ENCODE measurements at places on chromosomes 1 and 21.

DNA sequence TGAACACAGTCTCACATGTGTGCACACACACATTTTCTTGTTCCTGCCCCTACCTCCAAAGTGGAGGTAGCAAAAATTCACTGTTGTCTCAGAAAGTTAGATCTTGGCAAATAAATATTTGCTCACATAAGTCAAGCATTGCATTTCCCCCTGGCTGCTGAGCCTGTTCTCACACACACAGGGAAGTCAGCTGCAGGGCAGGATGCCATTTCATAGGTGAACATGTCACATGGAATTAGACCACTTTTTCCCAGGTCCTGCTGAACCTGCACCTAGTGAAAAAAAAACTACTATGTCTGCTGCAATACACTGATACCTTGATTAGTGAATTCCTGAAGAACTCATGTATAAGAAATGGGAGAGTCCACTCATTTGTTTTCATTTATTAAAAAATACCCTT lies 5.3 kb upstream of the CD55 start:
- no peak for DNase-seq

DNA sequence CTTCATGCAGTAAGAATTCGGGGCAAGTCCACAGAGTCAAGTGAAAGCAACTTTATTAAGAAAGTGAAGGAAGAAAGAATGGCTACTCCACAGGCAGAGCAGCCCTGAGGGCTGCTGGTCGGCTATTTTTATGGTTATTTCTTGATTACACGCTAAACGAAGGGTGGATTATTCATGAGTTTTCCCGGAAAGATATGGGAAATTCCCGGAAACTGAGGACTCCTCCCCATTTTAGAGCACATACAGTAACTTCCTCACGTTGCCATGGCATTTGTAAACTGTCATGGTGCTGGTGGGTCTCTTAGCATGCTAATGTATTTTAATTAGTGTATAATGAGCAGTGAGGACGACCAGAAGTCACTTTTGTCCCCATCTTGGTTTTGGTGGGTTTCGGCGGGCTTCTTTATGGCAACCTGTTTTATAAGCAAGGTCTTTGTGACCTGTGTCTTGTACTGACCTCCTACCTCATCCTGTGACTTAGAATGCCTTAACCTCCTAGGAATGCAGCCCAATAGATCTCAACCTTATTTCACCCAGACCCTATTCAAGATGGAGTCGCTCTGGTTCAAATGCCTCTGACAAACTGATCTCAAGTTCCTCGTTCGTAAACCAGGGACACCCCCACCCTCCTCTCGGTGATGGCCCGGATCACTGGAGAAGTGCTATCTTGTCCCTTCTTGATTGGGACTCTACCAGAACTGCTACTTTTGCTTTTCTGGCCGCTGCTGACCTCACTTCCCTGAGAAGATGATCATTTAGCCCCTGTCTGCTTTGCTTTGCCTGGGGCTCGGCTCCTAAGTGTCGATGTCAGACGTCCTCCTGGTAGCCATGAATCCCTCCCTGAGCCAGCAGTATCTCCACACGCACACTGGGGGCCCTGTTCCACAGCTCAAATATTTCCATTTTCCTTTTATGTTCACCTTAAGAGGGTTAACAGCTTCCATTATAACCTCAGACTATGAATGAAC lies 48.8 kb downstream of the CLSTN1 start:
- DNase-seq, result no peak

GRCh38 chr1:40122855-40123254 lies 25.8 kb upstream of the PPT1 start:
- no peak for DNase-seq

DNA sequence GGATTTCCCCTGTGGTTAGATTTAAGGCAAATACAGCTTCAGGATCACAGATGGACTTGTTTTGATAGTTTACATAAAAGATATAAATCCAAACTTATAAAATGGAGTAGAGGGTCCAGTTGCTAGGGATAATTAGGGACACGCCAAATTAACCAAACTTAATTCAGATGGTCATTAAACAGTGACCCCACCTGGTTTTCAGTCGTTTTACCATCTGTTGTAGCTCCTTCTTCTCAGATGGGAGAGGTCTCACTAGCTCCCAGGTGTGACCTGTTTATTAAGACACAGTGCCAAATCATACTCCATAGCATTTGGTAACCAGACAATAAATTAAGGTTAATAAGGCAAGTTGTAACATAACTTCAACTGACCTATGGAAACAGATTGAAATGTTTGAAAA lies 8.1 kb upstream of the GADD45A start:
- DNase-seq, result no peak

DNA sequence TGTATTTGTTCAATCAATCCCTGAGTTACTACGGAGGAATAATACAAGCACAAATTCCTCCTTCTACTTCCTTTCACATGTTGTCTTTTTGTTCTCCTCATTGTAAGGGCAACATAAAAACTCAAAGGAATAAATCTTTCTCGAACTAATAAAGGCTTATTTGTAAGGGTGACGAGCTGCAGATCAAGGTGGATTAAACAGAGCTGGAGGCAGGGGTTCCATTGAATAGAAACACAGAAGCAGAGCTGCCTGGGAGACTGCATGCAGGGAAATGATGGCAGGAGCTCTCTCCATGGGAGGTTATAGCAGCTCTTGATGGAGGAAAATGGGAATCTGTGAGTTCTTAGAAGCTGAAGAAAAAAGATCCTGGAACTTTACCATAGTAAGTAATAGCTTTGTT lies 160.2 kb downstream of the CYYR1 start:
- no peak for DNase-seq

DNA sequence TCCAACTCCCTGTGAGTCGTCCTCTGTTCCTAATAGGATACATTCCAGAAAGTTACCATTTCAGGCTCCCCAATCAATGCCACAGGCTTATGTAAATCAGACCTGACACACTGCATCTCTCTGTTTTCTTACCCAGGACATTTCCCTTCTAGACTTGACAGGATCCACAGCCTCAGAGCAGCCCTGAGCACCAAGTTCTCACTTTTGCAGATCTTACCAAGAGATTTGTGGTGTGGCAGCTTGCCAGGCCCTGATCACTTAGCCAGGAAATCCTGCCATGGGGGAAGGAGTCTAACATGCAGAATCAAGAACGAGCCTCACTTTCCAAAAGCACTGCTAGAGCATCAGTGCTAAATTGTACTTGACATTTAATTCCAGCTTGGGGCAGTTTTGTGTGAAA lies 202.9 kb downstream of the TBX15 start:
- DNase-seq, result no peak

DNA sequence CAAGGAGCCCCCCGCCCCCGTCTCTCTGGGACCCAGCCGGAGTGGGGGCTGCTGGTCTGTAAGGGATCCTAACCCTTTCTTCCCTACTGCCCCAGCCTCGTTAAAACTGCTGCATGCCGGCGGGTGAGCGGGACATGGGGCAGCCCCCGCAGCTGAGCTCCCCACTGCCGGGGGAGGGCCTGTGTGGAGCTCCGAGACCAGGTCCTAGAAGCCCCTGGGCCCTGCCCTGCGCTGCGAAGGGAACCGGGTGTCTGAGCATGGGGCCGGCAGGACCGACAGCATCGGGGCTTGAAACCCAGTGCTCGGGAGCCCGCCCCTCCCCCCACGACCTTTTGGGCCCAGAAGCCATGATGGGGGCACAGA lies 9.2 kb upstream of the COL6A1 start:
- DNase-seq, result no peak

DNA sequence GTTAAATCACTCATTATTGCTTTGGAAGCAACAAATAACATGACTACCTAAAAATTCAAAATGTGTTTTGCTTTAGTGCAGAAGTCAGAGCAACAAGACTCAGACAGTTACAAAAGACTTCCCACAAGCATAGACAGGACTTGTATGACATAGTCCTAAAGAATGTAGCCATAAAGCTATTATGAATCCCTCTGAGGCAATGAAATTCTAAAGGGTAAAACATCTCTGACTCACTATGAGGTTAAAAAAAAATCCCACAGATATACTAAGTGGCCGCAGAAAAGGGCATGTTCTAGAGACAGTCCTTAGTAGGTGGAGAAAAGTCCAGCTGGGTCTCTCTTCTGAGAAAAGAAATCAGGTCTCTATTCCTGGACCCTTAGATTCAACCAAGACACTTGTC lies 4.9 kb downstream of the PRKAB2 start:
- DNase-seq, result no peak

DNA sequence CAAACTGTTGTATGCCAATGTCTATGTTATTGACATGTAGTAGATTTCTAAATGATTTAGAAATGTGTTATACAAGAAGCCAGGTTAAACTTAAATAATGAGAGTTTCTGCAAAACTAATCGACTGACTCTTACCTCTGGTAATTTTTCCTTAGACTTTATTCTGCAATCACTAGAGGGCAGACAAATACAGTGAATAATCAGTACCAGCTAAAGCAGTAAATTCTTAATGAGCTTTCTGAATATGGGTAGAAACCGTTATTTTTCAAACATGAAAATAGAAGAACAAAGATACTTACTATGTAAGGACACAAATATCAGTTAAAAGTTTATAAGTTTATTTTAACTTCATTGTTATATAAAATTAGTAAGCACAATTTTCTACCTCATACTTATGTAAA lies 97.9 kb upstream of the RGS1 start:
- DNase-seq, result peak; percentile 39

DNA sequence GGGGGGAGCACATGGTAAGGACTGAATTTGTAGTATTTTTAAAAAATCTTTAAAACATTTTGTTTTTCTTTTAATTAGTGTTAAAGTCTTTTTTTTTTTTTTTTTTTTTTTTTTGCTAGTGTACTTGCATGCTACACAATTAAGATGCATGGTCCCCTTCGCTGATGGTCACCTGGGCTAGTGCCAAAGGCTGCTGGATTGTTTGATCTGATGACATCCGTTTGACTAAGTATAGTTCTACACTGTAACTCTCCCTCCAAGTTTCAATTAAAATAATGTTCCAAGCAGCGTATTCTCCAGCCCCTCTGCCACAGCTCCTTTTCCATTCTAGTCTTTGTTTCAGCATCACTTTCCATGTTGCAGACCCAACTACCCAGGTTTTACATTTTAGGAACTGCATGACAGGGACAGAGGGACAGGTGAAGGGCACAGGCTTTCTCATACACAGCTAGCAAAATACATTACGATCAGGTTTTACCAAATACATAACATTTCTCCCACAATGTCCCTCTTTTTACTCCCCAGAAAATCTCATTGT lies 852 bp upstream of the RAVER2 start:
- DNase-seq, result no peak

DNA sequence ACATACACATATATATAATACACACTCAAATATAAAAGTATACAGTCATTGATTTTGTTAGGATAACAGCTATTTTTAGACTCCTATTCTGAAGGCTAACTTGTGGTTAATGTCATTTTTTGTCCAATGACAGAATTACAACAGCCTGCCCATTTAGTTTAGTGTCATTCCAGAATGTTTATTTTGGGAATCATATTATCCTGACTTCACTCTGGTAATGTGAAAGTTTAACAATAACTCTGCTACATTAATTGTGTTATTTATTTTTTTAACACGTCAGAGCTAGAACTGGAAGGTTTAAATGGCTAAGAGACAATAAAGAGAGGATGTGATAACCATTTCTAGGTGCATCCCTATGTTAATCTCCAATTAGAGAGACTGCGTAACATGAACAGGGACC lies 648.1 kb downstream of the USP25 start:
- no peak for DNase-seq

- no peak for DNase-seq
These were observed 33.7 kb downstream of the ZBTB18 start for GRCh38 chr1:244084763-244085162.

GRCh38 chr1:224894915-224895314 lies 34.6 kb upstream of the DNAH14 start:
- no peak for DNase-seq

GRCh38 chr1:230879778-230880177 lies 11.5 kb upstream of the C1orf198 start:
- DNase-seq, result no peak

DNA sequence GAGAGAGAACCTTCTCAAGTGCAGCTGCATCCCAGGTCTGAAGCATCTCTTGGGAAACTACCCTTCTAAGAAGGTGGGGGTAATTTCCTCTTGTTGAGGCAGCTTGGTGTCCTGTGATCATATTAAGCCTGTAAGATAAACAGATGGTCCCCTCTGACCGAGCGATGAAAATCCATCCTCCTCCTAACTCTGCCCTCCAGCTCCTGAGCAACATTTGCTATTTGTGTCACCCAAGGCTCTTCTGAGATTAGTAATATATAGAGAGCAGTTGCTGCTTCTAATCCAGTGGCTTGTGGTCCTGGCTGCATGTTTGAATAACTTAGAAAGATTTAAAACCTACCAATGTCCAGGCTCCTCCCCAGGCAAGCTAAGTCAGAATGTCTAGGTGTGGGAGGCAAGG lies 123.7 kb downstream of the DISC1 start:
- no peak for DNase-seq

DNA sequence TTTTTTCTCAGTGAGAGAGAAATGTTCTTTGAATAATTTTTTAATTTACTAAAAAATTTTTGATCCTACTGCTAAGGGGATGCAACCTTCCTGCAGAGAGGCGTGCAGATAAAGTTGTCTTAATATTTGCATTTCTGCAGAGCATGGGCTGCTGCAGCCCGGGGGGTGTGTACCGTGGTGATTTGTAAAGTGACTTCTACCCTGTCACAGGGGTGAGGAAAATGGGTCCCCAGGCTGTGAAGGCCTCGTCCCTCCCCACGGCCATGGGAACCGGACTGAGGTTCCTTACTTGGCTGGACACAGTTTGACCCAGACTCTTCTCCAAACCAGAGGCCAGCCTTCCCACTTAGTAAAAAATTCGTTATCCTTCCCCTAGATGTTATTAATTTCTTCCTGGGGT lies 9.5 kb upstream of the C1orf174 start:
- DNase-seq, result no peak

DNA sequence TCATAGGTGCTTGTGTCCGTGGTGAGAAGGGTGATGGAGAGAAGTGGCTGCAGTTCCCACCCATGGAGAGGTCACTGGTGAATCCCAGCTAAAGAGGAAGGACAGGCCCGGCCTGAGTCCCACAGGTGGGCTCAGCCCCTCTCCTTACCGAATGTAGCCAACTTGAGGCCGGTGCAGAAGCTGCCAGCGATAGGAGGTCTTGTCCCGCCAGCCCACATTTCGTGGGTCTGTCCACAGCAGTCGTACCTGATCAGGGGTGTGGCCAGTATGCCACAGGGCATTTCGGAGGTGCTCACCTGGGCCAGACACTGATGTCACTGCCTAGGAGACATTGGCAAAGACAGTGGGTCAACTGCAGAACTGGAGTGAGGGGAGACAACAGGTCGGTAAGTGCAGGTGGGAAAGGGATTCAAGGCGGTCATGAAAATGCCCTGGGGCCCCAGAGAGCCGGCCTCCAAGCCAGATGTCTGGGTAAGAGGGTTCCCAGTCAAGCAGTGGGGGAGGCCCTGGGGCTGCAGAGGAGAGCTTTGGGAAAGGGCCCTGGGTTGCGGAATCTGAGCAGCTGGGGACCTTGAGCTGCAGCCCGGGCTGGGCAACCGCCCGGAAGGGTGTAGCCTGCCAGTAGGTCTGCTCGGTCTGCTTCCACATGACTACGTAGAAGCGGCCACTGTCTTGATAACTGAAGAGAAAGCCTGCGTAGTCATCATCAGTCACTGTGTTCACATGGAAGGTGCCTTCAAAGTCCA lies 10.6 kb downstream of the THBS3 start:
- DNase-seq, result no peak

All from bone marrow (tissue), 2 donors.